GM19239 (cell line): ENCODE measurements at places on chromosomes 11 and 22.

DNA sequence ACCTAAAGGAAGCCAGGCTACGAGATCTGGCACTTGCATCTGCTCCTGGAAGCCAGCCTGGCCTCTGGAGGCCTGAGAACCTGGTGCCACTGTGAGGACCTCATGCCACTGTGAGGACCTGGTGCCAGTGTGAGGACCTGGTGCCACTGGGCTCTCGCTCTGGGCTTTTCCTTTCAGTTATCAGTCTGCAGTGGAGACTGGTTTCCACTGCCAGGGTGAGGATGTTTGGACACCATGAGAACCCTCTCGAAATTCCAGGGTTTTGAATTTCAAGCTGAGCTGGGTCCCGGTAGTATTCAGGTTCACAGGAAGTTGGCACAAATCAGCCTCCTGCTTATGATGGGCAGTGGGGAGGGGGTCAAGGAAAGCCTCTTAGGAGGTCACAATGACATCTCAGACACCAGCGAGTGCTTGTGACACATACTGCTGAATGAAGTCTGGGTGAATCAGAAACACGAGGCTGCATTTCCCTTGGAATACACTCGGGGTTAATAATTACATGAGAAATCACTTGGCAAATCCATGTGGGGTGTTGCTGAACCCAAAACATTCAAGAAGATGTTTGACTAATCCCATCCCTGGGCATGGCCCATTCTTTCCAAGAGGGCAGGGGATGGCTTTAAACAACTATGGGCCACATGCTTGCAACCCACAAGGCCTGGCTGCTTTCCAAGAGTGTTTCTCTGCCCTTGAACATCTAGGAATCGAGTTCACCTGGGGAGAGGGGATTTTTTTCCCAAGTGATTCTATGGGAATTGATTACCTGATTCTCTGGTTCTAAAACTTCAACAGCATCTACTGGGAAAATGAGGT is 60.2 kb downstream of the LINC01488 start:
- no peak for DNase-seq

DNA sequence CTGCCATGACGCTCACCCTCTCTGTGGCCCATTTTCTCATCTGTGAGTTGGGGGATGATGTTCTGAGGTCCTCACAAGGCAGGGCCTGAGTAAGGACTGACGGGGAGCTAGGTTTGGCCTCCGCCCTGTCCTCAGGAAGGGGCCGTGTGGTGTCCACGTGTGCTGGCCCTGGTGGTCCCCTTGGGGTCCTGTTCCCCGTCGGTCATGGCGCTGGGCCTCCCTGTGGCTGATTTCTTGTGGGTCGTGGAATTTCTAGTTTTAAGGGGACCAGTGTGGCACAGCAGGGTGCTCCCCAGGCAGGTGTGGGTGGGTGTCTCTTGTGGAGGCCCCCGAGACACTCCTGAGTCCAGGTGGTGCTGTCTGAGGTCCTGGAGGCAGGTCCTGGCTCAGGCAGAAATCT is 5.9 kb downstream of the LINC01488 start:
- DNase-seq, result no peak

DNA sequence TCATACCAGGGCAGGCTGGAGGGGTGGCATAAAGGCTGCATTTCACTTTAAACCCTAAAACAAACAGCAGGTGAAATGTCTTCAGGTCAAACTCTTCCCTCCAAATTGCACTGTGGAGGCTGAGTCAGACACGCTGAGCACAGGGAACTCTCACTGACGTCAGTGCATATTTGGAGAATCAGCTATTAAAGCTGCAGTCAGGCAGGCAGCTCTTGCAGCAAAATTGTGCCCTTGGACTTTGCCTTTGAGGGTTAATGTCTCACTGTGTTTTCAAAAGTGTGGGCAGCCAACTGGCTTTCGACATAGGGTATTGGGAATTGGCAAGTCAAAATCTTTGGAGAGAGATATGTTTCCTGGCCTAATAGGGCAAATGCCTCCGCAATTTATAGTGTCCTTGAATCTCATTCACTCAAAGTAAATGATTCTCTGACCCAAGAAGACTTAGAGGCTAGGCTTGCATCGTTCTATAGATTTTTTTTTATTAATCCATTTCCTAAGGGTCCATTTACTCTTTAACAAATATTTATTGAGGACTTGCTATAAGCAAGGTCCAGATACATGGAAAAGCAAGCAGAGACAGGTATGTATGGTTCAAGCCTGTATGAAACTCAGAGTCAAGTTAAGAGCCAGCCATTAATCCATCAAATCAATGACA is 27.7 kb upstream of the SMCO4 start:
- DNase-seq, result no peak

GRCh38 chr11:132057266-132057665 is 686.9 kb downstream of the NTM start:
- DNase-seq, result no peak

GRCh38 chr11:68994161-68994893 is 13.5 kb upstream of the MRGPRD start:
- no peak for DNase-seq

- DNase-seq, result peak; percentile 80
Measured at GRCh38 chr11:116853461-116854073, 16.1 kb upstream of the APOA1 start.

DNA sequence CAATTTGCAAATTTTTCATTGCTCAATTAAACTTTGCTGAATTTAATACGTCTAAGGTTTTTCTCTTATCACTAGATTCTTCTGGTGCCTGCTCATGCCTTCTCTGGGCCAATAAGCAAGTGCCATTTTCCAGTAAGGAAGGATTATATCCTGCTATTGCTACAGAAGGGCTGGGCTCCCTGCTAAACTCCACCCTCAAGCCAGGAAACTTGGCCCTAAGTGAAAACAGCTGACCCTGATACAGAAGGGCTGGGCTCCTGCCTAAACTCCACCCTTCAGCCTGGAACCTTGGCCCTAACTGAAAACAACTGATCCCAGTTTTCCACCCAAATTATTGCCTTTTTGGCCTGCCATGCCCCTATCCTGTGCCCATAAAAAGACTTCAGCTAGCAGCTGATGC is 385.3 kb downstream of the DYNC2H1 start:
- no peak for DNase-seq

- DNase-seq, result no peak
Measured at GRCh38 chr11:117786135-117786870, 10.7 kb downstream of the DSCAML1 start.

DNA sequence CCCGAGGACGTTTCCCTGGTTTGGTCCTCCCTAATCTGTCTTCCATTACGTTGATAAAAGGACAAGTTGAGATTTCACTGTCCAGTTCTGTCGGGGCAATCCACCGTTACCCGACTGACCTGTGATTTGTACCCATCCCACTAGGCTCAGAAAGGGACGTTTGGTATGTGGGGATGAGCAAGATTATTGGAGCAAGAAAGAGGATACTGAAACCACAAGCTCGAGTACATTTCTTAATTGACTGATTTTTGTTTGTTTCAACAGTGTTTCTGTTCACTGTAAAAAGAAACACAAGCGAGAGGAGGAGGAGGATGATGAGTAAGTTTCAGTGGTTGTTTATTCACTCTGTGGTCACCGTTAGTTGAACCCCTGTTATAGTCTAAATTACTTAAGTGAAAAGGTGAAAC is 969 bp downstream of the CCDC117 start:
- peak; percentile 38 for DNase-seq

- DNase-seq, result no peak
Measured at GRCh38 chr11:13721760-13722159, 53.3 kb downstream of the FAR1 start.

DNA sequence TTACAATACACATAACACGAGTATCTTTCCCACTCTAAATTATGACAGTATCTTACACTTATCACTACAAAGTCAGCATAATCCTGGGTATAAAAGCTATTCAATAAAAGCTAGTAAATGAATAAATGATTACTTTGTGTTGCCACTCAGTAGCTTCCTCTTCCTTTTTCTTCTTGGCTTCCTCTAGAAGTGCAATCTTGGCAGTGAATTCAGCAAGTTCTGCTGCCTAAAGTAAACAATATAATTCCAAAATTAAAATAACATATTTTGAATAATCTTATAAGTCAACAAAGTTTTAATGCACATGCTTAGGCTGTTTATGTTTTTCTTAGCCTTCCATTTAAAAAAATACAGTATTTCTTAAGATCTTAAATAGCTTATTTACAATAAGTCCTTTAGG is 60.4 kb downstream of the RDX start:
- DNase-seq, result no peak

- DNase-seq, result no peak
Measured at GRCh38 chr11:102810950-102811660, 13.1 kb upstream of the MMP1 start.

DNA sequence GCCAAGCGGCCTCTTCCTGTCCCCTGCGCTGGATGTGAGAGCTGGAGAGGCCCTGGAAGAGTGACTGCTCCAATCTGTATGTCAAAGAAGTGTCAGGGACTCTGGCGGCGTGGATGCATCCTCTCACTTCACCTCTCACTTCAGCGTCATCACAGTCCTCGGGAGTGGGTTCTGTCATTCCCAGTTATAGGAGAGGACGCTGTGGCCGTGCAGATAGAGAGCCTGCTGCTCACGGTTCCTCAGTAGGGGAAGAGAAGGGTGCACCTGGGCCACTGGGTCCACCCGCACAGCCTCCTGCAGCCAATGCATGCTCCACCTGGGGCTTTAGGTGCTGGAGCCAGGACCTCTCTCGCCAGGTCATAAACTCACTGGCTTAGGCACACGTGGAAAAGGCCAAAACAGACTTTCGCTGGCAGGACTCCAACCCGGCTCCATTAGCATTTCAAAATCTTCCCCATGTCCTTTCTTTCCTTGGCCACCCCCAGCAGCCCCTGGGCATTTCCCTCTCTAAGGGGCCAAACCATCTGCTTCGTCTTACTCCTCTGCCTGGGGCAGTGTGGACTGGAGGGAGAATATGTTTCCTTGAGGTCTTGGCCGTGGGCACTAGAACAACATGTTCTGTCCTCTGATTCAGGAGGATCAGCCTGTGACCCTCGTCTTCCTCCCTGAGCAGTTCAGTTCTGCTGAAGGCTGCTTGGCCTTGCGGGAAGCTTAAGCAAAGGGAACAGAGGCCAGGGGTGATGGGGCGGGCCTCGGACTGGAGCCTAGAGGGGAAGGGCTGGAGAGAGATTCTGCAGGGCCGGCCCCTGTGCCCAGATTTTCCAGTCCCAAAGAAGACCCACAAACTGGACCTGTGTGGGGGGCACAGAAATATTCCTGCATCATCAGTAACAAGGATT is 57.8 kb downstream of the ST14 start:
- no peak for DNase-seq

- no peak for DNase-seq
Measured at GRCh38 chr22:20423008-20423905, 14.4 kb downstream of the SCARF2 start.

GRCh38 chr11:85088286-85088685 is 538.9 kb downstream of the DLG2 start:
- DNase-seq, result no peak

GRCh38 chr22:42994917-42995562 is 19.9 kb downstream of the PACSIN2 start:
- no peak for DNase-seq

DNA sequence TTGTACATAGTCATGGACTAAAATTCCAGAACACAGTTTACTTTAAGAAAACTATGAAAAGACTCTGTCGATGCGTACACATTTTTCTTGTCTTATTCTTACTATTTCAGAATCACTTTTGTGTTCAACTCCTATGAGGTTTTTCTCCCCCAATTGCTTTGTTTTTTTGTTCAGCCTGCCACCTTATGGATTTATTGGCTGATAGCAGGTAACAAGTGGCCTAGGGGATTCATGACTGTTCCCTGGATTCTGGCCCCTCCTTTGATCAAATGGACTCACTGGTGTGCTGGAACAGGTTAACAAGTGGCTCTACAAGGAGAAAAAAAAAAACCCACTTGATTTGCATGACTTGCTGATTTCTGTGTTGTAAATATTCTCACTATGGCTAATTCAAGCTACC is 10.6 kb downstream of the MMP20 start:
- no peak for DNase-seq

DNA sequence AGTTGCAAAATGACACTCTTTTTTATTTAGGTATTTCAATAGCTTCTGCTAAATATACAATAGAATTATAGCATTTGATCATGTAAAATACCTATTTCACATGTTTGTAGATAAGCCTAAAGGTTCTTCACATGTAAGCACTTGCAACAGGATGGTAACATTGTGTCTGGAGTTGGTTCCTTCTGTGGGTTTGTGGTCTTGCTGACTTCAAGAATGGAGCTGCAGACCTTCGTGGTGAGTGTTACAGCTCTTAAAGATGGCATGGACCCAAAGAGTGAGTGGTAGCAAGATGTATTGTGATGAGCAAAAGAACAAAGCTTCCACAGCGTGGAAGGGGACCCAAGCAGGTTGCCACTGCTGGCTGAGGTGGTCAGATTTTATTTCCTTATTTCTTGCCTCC is 246.4 kb upstream of the PDGFD start:
- DNase-seq, result no peak

DNA sequence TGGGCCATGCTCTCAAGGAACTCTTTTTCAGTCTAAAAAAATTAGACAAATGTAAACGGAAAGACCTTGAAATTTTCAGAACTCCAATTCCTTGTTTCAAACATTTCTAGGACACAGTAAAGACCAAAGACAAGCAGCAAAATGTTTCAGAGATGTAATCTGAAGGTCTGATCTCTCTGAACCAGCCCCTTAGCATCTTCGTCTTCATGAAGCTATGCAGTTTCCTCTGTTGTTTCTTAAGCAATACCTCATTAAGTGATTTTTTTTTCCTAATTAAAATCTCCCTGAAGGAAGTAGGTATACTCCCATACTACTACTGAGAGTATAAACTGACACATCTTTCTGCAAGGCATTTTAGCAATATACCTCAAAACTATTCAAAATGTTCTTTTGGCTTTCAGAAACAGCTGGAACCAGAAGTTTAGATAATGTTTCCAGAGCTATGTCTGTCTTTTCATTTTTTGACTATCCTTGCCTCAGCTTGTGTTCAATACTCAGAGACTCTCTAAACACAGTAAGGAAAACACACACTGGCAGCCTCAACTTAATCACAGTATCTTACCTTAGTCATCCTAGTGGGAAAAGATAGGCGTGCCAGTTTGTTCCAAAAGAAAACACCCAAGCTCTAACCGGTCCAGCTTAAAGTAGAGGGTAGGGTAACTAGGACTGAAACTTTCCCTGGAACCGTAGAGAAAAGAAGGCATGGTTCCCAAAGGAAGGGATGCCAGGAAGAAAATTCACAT is 25.1 kb downstream of the SBF2 start:
- DNase-seq, result no peak

- DNase-seq, result no peak
Measured at GRCh38 chr11:134414766-134415765, 3.0 kb upstream of the B3GAT1 start.

GRCh38 chr11:109426442-109427240 is 4.7 kb downstream of the C11orf87 start:
- DNase-seq, result no peak

GRCh38 chr22:40628354-40629042 is 8.0 kb downstream of the MRTFA start:
- DNase-seq, result no peak

- DNase-seq, result peak; percentile 36
Measured at GRCh38 chr11:14578541-14578956, 58.4 kb upstream of the PSMA1 start.

GRCh38 chr11:78667461-78667860 is 92.8 kb upstream of the NARS2 start:
- no peak for DNase-seq

- DNase-seq, result peak; percentile 31
Measured at GRCh38 chr22:33271390-33272161, 213.4 kb upstream of the SYN3 start.
